Foreskin fibroblast (primary cell): ENCODE measurements at places on chromosomes 2 and 18.

GRCh38 chr2:3956892-3957291, 253.5 kb downstream of the DCDC2C start:
- DNase-seq = no peak

- no peak for DNase-seq
Observed at GRCh38 chr2:223720367-223720766, 117.0 kb downstream of the AP1S3 start.

DNA sequence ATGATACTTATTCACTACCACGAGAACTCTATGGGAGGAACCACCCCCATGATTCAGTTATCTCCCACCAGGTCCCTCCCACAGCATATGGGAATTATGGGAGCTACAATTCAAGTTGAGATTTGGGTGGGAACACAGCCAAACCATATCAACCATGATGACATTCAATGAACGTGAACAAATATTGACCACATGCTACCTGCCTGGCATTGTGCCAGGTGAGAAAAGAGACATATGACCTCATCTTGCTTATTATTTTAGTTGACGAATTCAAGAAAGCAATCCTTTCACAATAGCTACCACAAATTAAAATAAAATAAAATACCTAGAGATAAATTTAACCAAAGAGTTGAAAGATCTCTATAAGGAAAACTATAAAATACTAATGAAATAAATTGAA, 286.5 kb upstream of the CRIM1 start:
- no peak for DNase-seq

DNA sequence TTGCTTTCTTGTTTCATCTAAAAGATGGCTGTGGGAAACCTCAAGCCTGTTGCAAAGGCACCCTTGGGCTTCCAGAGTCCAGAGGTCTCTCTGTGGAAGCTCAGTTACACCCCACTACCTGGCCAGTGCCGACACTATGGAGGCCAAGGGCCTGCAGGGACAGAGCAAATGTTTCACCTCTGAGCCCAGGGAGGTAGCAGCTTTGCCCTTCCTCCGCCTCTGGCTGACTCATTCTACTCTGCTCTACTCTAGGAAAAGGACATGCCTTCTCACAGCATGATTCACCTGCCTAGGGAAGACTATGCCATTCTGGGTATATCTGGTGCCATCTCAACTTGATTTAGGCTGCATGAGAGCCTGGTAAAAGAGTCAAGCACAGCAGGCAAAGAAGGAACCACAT, 12.2 kb downstream of the MYOM1 start:
- peak; percentile 65 for DNase-seq

- no peak for DNase-seq
Observed at GRCh38 chr2:70519453-70519852, 34.2 kb downstream of the TGFA start.

GRCh38 chr2:181777734-181778133, 97.4 kb upstream of the NEUROD1 start:
- DNase-seq = no peak

DNA sequence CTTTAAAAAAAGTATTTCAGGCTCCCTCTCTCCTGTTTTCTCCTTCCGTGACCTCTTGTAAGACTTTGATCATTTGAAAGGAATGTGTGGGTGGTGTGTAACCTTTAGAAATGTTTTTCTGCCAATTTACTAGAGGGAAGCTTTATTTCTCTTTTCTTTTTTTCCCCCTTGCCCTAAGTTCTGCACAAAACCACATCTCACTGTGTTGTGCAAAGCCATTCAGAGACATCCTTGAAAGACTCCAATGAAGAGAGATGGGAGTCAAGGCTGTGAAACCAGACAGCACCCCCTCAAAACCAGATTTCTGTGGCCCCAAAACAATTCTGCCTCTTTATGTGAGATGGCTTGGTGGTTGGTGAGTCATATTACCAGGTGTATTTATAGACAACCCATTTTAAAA, 184.6 kb upstream of the ERBB4 start:
- no peak for DNase-seq

DNA sequence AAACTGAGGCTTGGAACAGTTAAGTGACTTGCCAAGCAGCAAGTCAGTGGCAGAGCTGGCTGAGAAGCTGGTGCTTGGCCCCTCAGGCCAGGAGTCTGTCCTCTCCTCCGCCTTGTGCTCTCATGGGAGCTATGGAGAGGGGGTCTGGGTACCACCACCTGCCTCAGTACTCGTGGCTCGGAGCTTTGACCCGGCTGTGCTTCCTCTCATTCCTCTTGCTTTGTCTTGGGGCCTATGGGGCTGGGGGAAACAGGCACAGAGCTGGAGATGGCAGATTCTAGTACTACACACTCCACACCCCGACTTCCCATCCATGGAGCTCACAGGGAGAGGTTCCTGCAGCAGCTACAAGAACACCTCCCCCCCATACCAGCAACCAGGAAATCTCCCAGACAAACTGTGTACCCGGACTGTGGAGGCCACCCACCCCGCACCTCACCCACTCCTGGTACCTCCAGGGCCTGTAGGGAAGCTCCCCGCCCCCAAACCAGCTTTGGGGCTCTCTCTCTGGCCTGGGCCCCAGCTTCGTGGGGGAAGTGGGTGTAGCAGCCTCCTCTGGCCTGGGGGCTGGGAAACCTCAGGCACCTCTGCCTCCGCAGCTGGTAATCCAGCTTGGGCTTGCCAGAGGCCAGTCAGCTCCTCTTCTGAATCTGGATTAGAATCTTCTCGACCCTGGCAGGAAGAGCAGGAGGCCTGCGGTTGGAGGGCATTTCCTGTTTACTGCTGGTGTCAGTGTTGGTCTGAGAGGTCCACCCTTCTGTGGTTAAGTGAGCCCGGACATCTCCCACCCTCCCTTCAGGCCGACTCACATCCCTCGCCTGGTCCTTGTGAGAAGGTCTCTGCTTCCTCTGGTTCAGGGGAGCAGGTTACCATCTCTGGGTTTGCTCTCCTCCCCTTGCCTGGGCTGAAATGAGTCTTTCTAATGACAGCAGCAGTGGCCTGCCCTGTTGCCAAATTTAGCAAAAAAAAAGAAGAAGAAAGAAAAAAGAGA, 22.3 kb upstream of the RHOB start:
- DNase-seq = peak; percentile 92

DNA sequence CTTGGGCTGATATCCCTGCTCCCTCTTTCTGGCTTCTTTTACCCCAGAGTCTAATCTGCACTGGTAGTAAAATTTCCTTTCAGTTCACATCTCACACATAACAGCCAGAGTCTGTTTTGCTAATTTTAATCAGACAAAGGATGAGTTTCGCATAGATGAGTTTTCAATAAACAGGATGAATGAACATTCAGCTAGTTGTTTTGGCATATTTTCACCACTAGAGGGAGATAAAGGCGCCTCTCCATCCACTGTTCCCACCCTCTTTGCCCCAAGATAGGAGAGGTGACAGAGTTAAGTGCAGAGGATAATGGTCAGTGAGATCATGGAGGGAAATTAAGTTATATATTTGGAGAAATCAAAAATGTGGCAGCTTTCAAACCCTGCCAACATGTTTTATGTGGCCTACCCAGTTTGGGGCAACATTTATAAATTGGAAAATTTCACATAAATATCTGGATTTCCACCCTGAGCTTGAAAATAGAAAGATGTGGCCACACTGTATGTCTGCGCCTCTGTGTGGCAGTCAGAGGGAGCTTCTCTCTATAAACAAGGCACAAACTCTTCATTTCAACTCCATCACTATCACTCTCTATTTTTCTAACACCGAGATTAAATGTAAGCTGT, 48.5 kb upstream of the DTNA start:
- DNase-seq = peak; percentile 46

GRCh38 chr2:148238561-148238960, 217.7 kb downstream of the MBD5 start:
- peak; percentile 55 for DNase-seq

DNA sequence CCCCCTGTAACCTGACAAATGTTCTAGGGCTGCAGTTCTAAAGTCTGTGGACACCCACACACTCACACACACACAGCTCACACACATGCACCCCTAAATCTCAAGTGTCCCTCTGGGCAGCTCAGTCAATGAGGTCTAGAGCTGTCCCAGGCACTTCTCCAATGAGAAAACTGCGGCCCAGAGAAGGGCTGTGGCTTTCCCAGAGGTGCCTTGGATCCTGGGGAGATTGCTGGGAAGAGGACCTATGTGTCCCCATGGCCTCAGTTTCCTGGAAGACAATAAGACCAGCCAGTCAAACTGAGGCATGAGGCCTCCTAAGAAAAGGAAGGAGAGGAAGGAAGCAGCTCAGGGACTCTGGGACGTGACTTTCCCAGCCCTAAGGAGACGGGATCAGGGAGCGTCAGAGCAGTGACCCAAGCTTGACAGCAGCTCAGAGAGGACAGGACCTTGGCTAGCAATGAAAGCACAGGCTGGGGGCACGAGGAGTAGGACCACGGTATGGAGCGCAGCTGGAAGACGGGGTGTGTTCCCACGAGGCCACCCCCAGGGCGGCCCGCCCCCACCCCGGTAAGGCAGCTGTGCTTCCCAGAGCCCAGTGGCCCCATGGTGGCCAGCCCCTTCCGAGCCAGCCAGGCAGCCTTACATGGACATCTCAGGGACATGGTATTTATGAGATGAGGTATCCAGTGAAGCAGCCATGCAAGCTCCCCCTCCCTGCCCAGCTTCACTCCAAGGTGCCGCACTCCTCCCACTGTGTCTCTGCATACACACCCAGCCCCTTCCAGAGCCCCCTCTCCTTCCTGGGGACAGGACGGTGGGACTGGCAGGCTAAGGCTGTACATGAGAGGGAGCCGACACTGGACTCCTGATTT, 46.0 kb downstream of the TNS1 start:
- no peak for DNase-seq

GRCh38 chr2:178418426-178418825, 32.5 kb downstream of the PRKRA start:
- no peak for DNase-seq

GRCh38 chr2:105794926-105795574, 50.3 kb downstream of the NCK2 start:
- no peak for DNase-seq

DNA sequence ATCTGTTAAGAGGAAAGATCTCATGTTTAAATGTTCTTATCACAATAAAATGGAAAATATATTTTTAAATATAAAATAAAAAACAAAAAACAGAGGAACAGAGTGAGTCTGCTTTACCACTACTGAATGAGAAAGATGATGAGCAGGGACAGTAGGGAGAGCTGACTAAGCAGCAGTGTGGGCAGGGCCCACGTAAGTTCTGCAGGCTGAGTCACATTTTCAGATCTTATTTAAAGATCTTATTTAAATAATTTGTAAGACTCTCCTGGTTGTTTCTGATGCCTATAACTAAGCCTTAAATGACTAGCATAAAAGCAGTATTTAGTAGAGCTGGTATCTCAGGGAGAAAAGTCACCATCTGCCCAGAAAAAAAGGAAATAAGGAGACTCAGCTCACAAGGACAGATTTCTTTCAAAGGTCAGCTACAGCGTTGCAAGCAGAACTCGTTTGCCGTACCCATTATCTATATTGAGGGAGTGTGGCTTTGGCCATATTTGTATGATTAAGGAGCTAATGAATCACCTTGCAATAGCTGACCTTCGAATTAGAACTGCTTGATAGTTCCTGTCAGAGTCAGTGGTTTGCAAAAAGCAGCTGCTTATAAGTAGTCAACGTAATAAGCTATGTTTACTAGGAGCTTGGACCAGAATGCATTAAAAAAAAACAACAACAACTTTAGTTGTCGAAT, 322.1 kb upstream of the CHAC2 start:
- DNase-seq = peak; percentile 27

- peak; percentile 75 for DNase-seq
Observed at GRCh38 chr18:59547581-59548182, 149.5 kb downstream of the CCBE1 start.
